Upper lobe of right lung (tissue), 1 donor: ENCODE measurements at places on chromosomes 16 and 17.

- DNase-seq, result no peak
Observed at GRCh38 chr17:37521821-37522220, 32.1 kb downstream of the DUSP14 start.

GRCh38 chr17:40351359-40352236 lies 12.9 kb downstream of the GJD3 start:
- DNase-seq, result no peak

DNA sequence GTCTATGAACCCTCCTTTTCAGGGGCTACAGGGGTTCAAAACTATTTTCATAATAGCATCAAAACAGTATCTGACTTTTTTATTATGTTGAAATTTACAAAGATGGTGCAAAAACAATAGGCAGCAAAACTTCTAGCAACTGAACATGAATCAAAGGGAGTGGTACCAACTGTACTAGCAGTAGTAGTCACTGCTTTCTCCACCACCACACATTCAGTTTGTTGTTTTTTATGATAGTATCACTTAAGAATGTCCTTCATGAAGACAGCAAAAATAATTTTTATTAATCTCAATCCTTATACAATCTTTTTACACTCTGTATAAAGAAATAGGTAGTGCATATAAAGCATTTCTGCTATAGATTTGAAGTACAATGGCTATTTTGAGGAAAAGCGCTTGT lies 47.6 kb downstream of the MED13 start:
- DNase-seq, result no peak

DNA sequence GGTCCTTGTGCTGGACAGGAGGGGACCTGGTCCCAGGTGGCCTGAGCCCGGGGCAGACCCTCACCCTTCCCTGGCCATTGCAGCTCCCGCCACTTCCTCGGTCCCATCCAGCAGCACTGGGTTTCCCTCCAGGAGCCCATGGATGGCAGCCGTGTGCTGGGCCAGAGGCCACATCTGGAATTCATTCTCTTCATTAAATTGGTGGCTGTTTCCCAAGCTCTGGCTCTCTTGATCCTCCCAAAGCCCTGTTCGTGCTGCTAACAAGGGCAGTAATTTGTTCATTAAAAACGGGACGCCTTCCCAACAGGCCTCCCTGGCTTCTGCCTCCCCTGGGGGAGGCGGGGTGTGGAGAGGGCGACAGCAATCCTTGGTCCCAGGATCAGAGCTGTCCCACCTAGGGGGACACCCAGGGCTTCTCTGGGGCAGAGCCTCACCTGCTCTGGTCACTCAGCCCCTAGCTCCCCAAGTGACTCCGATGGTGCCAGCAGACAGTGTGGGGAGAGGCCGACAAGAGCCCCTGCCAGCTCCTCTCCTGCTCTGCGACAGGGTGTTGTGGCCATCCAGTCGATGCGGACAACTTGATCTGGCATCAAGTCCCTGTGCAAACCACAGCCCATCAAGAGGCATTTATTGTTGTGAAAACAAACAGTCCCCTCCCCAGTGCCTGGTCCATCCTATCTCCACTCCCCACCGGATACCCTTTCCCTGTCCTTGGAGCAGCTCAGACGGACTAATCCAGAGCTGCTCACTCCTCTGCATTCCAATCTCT lies 44.0 kb downstream of the SDK2 start:
- no peak for DNase-seq

DNA sequence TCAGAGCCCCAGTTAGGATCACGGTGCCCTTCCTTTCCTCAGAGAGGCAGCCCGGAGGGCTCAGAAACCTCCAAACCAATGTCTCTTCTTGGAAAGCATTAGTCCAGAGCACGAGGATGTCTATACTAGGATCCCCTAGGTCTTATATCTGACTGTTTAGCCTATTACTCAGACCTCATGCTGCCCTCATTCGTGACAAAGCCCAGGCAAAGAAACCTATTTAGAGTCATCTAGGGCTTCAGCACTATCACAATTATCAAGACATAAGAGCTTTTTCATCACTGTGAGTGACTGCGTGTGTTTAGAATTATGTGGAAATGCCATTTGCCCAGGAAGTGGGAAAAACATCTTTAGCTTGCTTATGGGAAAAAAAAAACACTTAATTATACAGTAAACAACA lies 159.8 kb upstream of the NOL11 start:
- DNase-seq, result no peak

- DNase-seq, result no peak
Observed at GRCh38 chr16:58346831-58347371, 45.4 kb upstream of the GINS3 start.

DNA sequence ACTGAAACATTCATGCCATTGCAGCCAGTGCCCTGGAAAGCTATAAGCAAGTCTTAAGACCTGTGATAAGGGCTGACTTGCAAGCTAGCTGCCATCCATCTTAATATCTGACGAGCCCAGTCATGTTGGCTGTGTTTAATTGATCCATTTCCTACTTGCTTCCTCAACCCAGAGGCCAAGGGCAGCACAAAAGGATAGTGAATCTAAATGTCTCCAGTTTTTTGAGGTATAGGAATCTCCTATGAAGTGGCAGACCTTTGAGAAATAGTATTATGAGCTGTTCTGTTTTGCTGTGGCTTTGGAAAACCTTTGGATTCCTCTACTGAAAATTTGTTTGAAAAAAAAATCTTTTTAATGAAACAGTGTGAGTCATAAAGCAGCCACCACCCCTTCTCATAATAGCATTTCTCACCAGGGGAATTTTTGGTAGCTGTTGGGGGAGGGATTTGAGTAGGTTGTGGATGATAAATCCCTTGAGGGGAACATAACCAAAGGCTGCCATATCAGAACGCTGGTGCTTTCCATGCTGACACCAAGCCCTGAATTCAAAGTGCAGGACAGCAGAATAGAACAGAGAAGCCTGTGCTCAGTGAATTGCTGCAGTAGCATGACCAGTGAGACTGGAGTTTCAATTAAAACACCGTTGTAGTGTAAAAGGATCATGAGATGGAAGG lies 12.9 kb downstream of the ZNRF1 start:
- no peak for DNase-seq

GRCh38 chr16:9094011-9094846 lies 2.8 kb downstream of the HAPSTR1 start:
- DNase-seq, result no peak

DNA sequence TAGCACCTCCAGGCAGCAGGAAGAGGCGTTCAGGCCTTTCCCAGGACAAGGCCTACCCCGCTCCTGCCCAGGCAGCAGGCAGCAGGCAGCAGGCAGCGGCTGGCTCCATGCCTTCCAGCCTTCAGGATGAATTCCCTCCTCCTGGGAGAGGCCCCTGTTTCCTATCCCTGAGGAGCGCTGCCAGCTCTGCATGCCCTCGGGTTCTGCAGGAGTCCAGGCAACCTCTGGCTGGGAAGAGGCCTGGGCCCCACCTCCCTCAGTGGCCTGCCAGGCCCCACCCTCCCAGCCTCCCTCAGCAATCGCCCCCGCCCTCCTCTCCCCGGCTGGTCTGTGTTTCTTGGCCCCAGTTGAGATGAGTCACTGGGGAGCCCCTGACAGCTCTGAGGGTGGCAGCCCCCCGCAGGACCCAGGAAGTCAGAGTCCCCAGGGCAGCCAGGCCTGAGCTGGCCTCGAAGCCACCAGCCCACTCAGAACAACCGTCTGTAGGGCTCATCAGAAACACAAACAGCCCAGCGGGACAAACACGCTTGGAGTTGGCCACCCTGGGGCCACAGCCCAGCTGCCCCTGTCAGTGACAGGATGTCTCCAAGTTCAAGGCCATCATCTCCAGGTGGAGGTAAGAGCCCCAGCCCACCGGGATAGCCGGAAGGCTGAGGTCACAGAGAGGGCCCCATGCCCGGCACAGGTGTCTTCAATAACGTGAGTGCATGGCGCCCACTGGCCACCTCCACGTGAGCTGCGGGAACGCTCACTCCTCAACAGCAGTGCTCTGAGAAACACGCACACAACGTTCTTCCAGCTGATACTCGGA lies 39.5 kb upstream of the CIBAR2 start:
- DNase-seq, result no peak
